NCI-H510A treated with DMSO at 0.1 percent for 48 hours (cell line): ENCODE measurements at places on chromosomes 12 and 14.
A peak's percentile ranks its signal among the peaks of the same experiment; 100 is the strongest.

GRCh38 chr12:5280086-5280485 lies 151.8 kb upstream of the NTF3 start:
- no peak for DNase-seq

- no peak for DNase-seq
Observed at GRCh38 chr12:77070800-77071449, 5.6 kb upstream of the E2F7 start.

DNA sequence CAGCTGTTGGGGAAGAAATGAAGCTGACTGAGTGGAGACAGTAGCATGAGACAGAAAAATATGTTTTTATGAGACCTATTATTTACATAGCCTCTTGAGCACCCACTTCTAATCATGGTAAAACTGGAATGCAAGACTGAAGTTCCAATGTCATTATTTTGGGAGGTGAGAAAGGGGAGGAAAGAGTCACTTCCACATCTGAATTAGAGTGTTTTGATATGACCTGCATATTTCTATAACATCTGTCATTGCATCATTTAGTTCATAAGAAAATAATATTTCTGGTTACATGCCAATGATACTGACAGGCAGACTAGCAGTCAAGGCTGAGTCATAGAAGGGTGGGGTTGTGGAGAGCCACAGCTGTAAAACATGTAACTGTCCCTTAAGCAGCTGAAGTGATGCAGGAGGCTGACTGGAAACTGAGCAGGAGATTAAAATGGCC lies 26.7 kb downstream of the NTN4 start:
- DNase-seq: peak; percentile 66

GRCh38 chr14:77986773-77987172 lies 183.4 kb upstream of the NRXN3 start:
- DNase-seq: no peak

GRCh38 chr14:54168489-54168888 lies 211.9 kb upstream of the BMP4 start:
- no peak for DNase-seq
